ENCODE measurements at places on chromosomes 4 and X.

DNA sequence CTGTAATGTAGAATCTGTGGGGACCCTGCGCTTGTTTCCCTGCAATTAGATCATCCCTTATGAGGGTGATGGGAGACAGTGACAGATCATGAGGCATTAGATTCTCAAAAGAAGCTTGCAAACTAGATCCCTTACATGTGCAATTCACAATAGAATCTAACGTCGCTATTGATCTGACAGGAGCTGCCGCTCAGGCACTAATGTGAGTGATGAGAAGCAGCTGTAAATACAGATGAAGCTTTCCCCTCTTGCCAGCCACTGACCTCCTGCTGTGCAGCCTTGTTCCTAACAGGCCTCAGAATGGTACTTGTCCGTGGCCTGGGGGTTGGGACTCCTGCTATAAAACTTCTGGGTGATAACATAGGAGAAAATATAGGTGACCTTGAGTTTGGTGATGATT is 1076.8 kb downstream of the PDHA2 start:
- no peak for DNase-seq

DNA sequence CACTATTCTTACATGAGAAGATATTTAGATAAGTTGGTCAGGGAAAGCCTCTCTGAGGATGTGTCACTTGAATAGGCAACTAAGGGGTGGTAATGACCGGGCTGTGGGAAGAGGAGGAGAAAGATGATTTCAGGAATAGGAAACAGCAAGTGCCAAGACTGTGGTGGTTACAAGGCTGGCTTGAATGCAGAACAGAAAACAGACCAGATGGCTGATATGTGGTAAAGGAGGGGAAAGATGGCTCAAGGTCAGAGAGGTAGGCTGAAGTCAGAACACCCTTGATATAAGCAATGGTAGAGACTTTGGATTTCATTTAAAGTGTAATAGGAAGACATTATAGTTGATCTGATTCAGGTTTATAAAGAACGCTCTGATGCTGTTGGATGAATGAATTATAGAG is 15.0 kb downstream of the TLR7 start:
- DNase-seq: no peak

DNA sequence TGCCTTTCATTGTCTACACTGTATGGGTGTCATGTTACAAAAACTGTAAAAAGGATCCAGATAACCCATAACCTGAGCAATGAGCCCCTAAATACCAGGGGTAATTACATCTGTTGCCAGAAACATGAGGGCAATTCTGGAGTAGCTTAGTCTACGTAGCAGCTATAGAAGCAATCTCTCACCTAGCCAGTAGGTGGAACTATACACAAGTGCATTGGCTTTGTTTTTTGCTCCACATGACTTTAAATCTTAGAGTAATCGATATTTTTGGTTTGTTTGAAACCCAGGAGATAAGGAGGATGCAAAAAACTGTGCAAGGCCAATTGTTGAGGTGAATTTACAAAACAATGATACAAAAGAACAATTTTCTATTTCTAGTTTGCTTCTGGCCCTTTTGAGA is 57.5 kb downstream of the GPR82 start:
- DNase-seq: no peak

DNA sequence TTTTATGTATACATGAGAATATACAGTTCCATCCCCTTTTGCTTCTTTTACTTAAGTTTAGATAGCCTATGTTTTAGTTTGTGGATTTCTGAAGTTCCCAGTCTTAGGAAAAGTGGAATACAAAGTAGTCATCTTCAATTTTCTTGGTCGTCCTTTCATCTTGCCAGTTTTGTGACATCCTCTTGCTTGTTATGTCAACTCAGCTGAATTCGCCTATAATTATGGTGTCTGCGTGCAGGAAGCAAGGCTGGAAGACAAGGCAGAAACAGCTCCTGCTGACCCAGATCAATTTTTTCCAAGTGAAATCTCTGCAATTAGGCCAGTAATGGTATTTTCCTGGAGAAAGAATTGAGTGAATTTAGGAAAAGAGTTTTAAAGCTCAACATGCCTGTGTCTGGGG is 28.1 kb upstream of the NYX start:
- DNase-seq: no peak

GRCh38 chr4:177033135-177033534 is 240.4 kb upstream of the VEGFC start:
- no peak for DNase-seq

DNA sequence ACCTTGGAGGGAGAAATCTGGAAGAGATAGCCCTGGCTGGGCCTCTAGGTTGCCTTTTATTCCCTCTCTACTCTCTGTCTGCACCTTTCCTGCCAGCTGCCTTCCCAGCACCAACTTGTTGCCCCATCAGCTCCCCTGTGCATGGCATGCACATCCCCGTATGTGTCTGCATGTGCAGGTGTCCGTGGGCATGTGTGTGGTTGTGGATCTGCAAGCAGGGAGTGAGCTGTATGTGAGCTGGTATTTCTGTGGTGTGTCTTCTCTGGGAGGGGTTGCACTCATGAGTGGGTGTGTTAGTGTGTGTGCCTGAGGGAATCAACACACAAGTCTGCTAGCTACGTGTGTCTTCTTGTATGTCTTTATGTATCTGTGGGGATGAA is 9.9 kb downstream of the L1CAM start:
- no peak for DNase-seq

DNA sequence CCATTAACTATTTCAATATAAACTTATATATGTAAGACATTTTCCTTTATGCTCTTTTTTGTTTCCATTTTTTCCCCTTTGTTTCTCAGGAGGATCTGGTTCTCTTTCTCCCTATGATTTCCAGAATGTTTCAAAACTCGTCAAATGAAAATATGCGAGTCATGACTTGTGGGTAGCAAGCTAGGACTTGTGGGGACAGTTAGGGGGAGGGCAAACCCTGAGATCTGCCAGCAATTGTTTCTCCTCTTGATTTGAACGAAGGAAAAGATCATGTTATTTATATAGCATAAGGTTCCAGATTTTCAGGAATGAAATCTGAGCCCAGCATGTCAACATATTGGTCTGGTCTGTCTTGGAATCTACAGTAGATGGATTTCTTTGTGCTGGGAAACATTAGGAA is 28.9 kb upstream of the GPC4 start:
- no peak for DNase-seq

DNA sequence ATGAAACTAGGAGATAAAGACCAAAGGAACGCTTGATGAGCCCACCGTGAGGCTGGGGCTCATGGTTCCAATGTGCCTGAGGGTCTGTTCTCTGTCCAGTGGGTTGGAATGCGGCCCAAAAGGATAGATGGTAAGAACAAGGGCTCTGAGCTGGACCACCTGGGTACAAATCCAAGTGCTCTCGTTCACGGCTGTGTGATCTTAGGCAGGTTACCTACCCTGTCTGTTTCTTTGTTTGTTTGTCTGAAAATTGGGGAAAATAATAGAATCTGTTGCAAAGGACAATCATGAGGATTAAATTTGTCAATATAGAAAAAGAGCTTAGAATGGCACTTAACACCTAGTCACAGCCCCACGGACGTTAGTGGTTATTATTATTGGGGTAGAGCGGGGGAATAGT is 36.0 kb downstream of the SMIM20 start:
- no peak for DNase-seq

- no peak for DNase-seq
Measured at GRCh38 chrX:1903236-1903935, 288.5 kb downstream of the ASMT start.

GRCh38 chr4:4580494-4580893 is 38.6 kb upstream of the STX18 start:
- no peak for DNase-seq

DNA sequence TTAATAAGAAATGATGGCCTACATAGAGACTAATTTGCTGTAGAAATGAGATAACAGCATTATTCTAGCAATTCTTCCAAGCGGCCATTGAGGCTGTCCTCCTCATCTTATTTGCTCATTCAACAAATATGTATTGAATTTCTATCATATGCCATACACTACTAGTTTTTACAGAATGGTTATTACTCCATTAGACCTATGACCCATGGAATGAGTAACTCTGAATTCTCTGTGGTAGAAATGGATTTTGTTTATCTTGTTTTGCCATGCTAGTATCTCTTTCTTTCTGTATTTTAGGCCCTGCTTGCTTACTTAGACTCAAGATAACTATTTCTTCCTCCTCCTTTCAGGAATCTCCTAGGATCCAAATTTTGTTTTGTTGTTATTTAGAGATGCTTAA is 103.5 kb downstream of the RPA4 start:
- no peak for DNase-seq

GRCh38 chrX:136549226-136549625 is 17.2 kb downstream of the VGLL1 start:
- no peak for DNase-seq

DNA sequence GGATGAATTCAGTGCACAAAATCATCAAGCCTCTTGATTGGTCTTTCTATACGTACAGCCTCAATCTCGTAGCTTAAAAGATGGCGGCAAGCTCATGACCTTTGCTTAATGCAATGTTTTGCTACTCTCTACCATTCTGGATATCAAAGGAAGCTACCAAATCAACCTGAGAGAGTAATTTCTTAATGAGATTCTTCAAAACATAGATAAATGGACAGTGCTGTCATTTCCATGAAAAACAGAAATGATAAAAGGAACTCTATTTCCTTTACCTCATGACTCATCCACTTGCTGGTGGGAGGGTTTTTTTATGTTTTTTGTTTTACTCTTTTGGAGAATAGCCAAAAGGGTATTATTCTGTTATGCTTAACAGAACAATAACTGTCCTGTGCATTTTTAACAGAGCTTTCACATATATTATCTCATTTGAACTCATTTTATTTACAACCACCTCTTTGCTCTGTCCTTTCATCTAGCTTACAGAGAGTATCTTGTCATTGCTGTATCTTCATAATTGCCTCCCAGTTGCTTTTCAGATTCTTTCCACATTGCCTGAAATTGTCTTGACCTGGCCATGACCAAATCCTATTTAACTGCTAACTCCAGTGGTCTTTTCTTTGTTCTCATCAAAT is 138.6 kb upstream of the GPR101 start:
- no peak for DNase-seq

GRCh38 chr4:184887333-184887732 is 61.6 kb upstream of the ACSL1 start:
- no peak for DNase-seq

DNA sequence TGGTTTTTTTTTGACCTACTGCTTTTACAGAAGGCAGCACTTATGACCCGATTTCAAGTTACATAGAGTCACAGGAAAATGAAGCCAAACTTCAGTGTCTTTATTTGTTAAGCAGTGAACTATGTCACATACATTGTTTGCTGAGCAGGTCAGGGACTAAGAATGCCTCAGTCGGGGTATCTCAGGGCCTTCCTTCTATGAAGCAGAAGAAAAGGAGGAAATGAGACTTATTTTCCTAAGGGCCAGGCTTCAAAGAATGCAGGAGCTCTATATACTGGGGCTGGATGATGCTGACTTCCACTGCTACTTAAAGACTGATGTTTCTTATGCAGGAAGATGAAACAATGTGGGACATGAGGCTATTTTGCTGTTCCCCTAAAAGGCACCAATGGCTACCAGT is 558.4 kb upstream of the IGFBP7 start:
- DNase-seq: no peak

DNA sequence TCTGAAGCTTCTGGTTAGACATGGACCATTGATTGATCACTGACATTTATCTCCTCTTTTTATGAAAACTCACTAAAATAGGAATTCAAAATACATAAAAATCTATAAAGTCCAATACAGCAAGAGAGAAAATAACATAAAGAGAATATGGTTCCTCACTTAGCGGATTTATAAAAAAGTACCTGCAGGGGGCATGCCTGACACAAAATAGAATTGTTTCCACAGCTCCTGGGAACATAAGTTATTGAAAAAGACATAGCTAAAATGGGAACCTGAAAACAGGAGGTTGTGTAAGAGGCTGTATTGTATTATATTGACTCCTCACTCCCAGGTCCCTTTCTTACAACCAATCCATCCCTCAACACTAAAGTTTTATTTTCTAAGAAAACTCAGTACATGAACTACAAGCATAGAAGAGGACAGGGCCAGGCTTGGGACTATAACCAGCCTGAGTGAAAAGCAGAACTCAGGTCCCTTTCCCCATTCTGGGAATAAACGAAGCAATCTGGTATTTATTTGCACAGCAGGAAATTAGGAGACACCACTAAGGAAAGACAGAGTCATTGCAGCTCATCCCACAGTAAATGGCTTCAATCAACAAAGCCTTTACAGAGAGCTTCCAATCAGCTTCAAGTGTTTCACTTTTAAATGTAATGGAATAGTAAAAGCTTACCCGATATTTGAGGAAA is 121.1 kb upstream of the NDST4 start:
- DNase-seq: no peak

DNA sequence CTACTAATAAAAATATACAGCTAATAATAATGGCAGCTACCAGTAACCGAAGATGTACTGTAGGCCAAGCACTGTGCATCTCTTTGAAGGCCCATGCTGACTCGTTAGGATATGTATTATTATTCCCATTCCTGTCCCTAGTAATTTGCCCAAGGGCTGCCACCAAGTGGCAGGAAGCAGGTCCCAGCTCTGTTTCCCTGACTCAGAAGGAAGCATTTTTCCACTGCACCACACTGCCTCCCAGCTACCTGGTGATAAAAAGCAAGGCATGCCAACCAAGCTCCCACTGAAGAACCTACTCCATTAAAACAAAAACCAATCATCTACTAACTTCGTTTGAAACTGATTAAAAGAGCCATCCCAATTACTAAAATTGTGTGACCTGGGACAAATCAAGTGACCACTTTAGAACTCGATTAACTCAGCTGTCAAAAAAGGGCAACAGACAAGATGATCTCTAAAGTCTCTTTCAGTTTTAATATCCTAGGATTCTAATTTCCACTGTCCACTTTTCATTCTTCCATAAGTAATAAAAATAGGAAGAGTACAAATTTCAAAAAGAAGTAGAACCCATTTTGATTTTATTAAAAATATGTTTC is 24.3 kb upstream of the PGM2 start:
- DNase-seq: no peak

- DNase-seq: no peak
Measured at GRCh38 chr4:89837385-89837992, 528 bp upstream of the SNCA start.

DNA sequence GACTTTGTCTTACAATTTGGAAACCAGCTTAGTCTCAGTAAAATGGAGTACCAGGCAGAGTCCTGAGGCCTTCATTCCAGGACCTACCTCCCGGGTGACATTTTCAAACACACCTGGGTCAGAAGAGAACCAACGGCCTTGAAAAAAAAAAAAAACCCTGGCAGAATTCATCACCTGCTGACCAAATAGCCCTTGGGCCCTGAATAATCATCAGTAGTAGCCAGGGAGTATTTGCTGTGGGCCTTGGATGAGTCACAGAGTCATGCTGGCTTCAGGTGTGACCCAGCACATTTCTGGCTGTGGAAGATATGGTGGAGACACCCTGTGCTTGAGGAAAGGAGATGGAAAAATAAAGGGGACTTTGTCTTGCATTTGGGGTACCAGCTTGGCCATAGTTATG is 92.2 kb downstream of the LPAR4 start:
- no peak for DNase-seq

DNA sequence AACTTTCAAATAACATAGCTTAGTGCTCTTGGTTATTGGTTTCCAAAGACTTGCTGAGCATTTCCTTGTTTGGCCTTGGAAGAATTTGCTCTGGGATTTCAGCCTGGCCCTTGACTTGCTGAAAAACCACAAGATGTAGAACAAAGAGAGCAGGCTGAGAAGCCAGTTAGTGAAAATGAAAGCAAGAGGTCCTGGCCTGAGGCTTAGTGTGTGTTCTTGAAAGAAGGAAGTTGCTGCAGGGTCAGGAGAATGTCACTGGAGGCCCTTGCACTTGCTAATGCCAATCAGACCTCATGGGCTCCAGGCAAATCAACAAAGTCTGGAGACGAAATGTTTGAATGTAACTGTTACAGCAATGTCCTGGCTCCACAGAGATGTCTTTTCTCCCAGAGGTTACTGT is 79.4 kb downstream of the SYNPO2 start:
- no peak for DNase-seq

GRCh38 chr4:38180456-38180855 is 220.3 kb downstream of the PTTG2 start:
- DNase-seq: no peak

All from activated naive CD8-positive, alpha-beta T cell treated with anti-CD3 and anti-CD28 coated beads, Interleukin-2, amount 50 U/mL, for 16 hours (primary cell).